ENCODE measurements at places on chromosomes 6 and 20.

DNA sequence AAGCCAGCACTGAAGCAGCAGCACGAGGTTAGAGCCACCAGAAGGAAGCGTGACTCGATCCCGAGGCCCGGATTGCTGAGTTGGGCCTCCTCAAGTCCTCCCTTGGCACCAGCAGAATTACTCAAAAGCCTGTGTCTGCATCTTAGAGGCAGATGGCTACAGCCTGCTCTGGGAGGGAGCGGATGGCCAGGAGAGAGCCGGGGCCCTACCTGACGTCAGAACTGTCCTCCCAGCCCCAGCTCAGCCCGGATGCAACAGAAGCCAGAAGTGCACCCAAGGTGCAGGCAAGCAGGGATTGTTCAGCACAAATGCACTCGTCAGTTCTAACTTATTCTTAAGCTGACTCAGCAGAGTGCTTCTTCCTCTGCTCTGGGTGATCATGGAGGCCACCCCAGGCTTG is 155.5 kb upstream of the RPS6KA2 start:
- no peak for DNase-seq

GRCh38 chr6:452301-453067 is 60.9 kb downstream of the IRF4 start:
- no peak for DNase-seq

GRCh38 chr6:45419571-45420082 is 41.9 kb upstream of the SUPT3H start:
- DNase-seq, result peak; percentile 48

GRCh38 chr6:155256122-155256795 is 7.6 kb upstream of the CLDN20 start:
- peak; percentile 23 for DNase-seq

- DNase-seq, result no peak
These were observed 117.5 kb upstream of the BEND6 start for GRCh38 chr6:56837322-56837894.

DNA sequence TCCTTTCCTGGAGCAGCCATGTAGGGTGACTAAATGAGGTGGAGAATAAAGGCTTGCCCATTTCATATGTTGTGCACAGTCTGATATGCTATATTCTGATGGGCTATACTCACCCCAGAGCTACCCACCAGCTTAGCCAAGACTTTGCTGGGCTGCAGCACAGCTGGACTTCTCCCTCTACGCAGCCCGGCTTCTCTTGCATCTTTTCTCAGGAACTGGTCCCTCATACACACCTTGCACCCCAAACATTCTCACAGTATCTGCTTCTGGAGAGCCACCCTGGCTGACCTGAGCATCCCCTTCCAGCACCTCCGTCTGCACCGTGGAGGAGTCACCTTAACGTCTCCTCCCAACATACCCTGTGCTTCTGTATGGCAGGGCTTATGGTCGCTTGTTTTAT is 150.8 kb upstream of the PMEPA1 start:
- DNase-seq, result no peak

DNA sequence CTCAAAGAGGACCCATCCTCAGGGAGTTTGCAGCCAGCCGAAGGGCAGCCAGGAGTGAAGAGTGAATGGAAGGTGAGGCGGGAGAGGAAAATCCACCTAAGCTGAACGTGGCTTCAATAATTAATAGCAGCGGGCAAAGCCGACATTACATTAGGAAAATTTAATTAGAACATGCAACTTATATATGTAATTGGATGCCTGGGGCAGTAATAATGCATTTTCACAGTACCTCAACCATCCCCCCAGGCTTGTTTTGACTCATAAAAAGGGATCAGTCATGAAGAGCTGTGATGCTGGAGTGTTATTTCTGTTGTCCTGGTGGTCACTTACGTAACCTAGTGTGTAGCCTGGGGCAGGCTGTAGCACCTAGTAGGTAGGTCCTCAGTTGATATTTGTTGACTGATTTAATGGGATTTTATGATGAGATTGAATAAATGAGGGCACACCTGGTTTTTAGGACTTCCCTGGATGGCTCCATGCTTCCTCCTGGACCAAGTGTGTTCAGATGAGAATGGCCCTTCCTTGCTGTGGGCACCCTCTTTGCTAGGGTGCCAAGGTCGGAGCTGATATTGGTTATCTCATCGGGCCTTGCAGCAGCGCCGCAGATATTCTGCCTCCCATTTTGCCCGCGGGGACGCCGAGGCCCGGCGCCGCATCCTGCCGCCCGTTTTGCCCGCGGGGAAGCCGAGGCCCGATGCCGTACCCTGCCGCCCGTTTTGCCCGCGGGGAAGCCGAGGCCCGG is 128.8 kb downstream of the CDH26 start:
- DNase-seq, result peak; percentile 30

DNA sequence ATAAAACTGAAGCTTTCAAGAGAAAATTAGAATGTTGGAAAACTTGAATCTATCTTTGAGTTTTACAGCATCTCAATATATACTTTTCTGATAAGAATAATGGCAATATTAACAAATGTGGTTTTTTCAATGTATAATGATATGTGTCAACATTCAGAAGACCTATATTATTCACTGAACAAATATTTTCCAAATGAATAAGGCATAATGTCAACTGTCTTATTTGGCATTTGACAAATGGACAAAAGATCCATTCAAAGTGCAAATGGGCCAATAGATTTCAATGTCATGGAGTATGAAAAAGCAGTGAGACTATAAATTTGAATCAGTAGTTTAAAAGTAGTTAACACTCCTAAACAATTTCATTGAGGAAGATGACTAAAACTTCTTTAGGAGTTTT is 20.9 kb downstream of the LMBRD1 start:
- no peak for DNase-seq

GRCh38 chr6:128763599-128764300 is 119.2 kb upstream of the LAMA2 start:
- DNase-seq, result no peak

- DNase-seq, result peak; percentile 25
These were observed 33.3 kb downstream of the EPB41L2 start for GRCh38 chr6:131029626-131030297.

DNA sequence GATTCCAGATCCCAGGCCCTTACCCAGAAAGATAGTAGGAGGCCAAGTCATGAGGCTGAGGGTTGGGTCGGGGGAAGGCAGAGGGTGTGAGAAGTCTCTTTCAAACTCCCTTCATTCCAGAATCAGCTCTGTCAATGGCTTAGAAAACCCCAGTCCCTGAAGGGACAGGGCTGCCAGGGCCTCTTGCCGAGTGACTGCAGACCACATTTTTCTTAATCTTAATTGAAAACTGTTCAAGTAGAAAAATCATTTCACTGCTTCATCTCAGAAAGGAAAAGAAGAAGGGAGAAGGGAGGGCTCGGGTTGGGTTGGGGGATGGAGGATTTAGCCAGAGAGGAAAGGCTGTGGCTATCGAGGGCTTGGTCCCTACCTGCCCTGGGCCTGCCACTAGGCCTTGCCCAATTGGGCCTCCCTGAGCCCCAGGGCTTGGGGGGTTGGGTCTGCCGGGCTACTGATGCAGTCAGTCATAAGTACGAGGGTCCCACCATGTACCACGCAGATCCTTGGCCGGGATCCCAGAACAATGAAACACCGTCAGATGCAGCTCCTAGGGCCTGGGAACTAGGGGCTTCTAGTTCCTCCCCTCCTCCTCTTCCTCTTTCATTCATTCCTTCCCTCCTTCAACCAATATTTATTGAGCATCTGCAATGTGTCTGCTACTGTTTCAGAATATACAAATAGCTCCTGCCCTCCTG is 44.0 kb upstream of the CTNNBL1 start:
- DNase-seq, result no peak

DNA sequence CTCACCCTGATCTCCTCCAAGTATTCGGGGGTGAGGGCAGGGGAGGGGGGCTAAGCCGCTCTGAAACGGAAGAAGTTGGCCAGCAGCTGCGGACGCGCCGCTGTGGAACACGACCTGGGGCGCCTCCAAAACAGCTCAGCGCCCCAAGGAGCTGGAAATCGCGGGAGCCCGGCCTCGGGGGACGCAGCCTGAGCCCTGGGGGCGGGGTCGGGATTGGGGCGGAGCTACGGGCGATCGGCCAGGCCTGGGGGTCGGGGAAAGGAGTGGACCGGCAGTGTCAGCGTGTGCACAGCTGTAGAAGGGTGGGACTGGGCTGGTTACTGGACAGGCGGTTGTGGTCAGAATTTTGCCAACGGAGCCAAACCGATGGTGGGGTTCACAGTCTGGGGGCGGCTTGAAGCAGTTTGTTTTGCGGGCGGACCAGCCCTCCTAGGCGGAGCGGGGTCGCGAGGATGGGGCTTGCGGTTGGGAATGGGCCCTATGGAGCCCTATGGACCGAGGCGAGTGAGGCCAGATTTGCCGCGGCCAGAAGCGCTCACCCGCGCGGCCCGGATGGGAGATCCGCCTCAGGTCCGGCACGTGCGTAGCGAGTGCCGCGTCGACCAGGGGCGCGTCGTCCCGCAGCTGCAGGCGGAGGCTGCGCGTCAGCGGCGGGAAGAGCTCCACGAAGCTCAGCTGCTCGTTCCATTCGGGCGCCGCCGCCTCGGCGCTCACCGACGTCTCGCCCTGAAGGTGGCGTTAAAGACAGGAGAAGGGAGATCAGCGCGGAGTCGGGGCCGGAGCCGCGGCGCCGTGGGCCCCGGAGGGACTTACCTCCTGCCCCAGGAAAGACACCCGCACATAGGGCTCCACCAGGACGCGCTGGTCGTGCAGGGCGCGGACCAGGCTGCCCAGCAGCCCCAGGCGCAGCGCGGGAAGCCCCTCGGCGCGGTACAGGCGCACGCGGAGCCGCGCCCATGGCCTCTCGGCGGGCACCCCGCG is 14.3 kb upstream of the SPAG4 start:
- peak; percentile 25 for DNase-seq

DNA sequence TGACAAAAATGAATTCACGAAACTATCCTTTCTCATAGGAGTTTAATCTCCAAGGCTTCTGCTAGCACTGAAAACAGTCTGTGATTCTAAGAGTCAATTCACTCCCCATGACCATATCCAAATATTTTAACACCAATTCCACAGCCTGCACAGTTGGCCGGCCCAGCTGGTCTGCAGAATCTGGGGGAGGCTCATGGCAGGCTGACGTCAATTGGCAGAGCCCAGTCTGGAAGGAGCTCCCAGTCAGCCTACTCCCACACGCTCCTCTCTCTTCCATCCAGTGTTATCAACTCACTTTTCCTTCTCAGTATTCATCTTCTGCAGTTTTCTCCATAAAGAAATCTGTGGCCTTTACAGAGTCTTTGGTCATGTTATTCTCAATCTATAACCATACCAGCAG is 111.0 kb downstream of the TBXT start:
- no peak for DNase-seq

- DNase-seq, result no peak
These were observed 7.5 kb downstream of the FAM110A start for GRCh38 chr20:840858-841567.

GRCh38 chr6:13474787-13475186 is 12.6 kb downstream of the GFOD1 start:
- no peak for DNase-seq

DNA sequence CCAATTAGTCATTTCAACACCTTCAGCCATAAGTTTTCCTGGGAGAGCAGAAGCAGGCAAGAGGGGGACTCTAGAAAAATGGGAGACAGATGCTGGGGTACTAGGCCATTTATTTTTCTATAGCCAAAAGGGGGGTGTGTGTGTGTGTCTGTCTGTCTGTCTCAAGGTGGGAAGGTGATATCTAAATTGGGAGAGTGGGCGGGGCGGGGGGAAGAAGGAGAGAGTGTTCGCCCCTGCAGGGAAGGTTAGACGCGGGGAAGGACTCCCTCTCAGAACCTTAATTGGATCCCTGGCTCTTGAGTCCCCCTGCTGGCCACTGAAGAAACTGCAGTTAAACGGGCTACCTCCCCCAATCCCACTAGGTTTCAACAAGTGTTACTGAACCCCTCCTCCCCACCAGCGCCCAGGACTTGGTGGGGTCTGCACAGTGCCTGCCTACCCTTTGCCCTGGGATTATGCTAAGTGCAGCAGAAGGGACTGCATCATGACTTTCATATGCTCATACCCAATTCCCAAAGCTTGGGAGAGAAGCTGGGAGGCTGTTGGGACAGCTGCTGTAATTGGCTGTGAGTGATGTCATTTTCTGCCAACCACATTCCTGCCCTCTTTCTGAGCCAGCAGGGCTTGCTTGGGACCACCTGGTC is 45.8 kb downstream of the FOXP4 start:
- DNase-seq, result peak; percentile 38

- peak; percentile 9 for DNase-seq
These were observed 305.3 kb downstream of the CLIC5 start for GRCh38 chr6:45710304-45710821.

- no peak for DNase-seq
These were observed 156.7 kb downstream of the SYCP2 start for GRCh38 chr20:59776626-59777330.

GRCh38 chr20:50837532-50838321 is 42.9 kb downstream of the BCAS4 start:
- peak; percentile 90 for DNase-seq

DNA sequence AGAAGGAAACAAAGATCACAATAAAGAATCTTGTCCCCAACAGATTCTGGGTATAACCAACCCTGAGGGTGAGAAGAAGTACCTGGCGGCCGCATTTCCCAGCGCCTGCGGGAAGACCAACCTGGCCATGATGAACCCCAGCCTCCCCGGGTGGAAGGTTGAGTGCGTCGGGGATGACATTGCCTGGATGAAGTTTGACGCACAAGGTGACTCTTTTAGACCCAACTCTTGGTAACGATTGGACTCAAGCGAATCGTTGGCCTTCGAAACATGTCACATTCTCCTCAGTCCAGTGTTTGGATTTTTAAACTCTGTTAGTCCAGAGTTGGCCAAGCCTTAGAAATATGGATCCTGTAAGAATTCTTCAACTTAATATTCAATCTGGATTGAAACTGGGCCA is 2.6 kb downstream of the PCK1 start:
- no peak for DNase-seq

DNA sequence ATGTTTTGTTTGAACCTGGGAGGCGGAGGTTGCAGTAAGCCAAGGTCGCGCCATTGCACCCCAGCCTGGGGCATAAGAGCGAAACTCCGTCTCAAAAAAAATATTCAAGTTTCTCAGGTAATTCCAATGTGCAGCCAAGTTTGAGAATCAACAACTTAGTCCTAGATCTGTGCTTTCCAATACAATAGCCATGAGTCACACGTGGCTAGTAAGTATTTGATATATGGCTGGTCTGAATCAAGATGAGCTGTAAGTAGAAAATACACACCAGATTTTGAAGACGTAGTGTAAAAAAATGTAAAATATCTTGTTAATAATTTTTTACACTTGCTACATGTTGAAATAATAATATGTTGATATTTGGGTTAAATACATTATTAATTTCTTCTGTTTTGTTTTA is 35.0 kb upstream of the BTBD3 start:
- DNase-seq, result no peak

DNA sequence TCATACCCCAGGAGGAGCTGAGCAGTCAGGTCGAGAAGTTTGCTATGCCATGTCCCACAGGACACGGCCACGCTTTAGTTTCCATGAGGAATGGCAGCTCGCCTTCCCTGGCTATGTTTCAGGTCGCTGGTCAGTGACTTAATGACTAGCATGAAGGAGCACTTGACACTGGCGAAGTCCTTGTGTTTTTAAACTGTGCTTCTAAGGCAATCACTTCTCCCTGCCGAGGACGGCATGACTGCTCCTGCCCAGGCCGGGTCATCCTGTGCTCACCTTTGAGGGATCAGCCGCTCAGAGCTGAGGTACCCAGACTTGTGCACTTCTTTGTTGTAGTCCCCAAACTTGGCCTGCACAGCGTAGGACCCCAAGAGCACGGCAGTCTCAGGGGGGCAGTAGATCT is 34.1 kb downstream of the EZR start:
- DNase-seq, result no peak
